ENCODE measurements at places on chromosomes 5 and 9.

- DNase-seq = no peak
Observed at GRCh38 chr9:37034938-37035647, 1.0 kb upstream of the PAX5 start.

DNA sequence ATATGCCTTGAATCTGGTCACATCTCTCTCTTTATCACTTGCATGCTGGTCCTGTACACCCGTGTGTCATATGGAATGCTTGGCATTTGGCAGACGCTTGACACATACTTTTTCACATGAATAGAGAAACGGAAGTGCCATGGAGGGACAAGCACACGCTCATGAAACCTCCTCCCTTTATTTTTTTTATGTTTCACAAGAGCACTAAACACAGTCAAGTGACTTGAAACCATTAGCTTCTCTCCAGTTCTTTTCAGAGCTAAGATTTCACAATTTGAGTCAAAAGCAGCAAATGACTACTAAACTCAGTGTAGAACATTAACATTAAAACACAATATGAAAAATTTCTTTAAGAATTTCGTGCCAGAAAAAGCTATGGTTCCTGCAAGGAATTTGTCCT is 151.1 kb downstream of the DOCK2 start:
- no peak for DNase-seq

- DNase-seq = no peak
Observed at GRCh38 chr9:126986506-126986951, 71.9 kb downstream of the RALGPS1 start.

- DNase-seq = no peak
Observed at GRCh38 chr9:127580366-127580765, 31.7 kb upstream of the STXBP1 start.

DNA sequence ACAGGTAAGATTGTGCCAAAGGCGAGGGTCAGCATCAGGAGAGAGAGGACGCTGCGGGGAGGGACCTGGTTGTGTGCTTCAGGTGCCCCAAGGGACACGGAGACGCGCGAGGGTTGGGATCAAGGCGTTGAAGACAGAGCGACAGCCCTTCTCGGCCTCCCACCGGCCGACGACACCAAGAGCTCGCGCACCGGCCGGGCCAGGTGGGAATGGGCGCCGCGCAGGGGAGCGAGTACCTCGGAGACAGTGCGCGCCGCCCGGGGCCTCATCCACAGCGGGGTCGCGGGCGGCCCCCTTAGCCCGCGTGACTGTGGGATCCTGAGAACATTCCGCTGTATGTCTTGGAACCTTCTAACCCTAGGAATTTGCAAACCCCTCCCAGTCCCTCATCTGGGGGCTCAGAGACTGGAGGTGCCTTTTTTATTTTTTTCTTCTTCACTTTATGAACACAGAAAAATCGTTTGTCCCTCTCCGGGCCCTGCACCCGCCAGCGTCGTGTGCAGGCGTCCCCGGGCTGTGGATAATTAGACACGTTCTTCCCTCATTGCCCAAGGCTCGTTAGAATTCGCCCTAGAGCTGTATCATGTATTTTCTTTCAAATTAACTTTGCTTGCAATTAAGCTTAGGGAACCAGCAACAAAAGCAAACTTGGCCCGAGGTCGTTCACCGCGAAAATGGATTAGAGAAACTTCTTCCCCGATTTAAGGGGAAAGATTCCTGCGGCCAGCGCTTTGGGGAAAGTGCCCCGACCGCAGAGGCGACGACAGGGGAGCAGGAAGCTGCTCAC is 4.8 kb downstream of the FOXE1 start:
- DNase-seq = no peak

DNA sequence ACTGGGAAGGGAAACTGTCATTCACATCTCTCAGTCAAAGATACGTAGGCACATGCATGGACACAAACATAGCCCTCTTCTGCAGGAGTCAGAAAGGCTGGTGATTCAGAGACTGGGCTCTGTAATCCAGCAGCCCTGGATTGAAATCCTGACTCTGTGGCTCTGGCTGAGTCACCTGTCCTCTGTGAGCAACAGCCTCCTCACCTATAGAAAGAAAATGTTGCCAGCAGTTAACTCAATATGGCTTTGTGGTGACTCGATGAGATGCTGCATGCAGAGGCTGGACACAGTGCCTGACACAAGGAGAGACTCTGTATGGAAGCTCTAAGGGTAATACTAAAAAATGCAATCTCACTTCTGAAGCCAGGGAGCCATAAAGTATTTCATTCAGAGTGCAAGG is 23.9 kb upstream of the CDKN2AIPNL start:
- DNase-seq = no peak

- no peak for DNase-seq
Observed at GRCh38 chr9:100498592-100498991, 25.6 kb downstream of the TMEFF1 start.

GRCh38 chr5:57509501-57510260 is 27.1 kb upstream of the ACTBL2 start:
- no peak for DNase-seq

DNA sequence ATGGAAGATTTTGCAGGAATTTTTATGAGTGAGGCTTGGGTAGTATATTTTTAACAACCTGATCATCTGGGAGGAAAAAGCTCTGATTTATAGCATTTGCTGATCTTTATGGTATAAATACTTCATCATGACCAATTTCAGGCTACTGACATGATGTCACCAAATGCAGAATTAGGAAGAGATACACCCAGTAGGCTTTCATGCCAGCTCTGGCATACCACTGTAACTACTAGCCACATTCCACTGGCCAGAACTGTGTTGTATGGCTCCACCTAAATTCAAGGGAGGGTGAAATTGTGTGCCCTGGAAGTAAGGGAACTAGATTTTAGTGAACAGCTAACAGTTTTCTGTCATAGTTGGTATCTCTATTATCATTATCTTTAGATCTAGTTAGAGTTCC is 17.6 kb downstream of the AP3S1 start:
- no peak for DNase-seq

GRCh38 chr5:67215519-67216471 is 19.2 kb upstream of the CD180 start:
- DNase-seq = no peak

- no peak for DNase-seq
Observed at GRCh38 chr5:91119981-91120850, 262.9 kb downstream of the ARRDC3 start.
